ENCODE measurements at places on chromosomes 11 and 22.

GRCh38 chr11:26958702-26959049 lies 35.2 kb upstream of the FIBIN start:
- DNase-seq, result no peak

DNA sequence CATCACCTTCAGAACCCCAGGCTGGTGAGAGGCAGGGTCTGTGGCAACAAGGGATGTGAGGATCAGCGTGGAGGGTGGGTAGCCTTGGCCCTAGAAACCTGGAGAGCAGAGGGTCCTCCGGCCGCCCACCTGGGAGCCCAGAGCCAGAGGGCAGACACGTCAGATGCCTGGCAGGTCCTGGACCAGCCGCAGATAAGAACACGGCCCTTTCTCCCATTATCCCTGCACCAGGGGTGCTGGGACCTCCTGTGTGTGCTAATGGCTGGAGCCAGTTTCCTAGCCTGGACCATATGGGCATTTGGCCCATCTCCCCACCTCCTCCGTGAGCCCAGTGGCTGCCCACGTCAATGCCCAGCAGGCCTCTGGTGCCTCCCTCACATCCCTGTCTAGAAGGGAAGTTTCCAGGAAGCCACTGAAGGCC lies 88.4 kb downstream of the MORC2 start:
- DNase-seq, result no peak

DNA sequence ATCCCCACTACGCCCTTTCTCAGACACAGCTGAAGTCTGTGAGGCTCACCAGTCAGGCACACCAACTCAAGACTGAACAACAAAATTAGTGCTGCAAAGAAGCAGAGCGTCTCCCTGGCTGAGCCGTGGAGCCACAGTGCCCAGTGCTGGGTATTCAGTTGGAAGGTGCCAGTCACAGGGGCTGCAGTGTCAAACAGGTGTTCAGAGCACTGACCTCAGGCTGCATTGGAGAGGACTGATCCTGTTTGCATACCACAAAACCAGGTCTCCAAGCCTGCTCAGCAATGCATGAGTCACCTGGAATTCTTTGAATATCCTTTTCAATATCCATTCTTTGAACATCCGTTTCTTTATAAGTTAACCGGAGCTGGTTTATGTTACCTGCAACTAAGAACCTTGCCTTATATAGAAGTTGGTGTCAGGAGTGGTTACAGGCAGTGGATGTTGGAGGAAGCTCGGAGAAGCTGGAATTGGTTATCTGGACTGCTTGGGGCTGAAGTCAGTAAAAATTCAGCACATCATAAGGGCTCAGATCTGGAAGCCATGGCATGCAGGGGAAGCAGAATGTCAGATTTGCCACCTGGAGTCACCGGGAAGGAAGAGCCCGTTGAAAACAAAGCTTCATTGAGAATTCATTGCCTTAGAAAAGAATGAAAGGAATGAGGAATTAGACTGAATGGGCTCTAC lies 30.3 kb downstream of the PDGFB start:
- DNase-seq, result no peak

- DNase-seq, result no peak
Observed at GRCh38 chr11:91776655-91777054, 448.0 kb upstream of the FAT3 start.

GRCh38 chr22:41725510-41726110 lies 26.3 kb downstream of the MEI1 start:
- DNase-seq, result no peak

DNA sequence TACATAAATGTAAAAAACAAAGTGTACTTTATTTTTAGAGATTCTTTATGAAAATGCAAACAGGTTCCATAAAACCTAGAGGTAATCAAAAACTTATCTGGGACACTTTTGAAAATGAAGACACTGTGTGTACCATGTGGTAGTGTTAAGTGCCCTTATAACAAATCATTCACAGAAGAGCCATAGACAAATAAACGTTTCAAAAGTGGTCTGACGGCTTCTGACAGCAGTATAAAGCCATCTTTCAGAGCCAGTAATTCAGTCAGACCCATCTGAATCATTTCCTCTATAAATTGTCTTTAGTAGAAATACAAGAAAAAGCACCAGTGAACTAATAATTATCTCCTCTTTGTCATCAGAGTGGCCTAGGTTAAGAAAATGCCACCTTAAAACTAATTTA lies 100.0 kb downstream of the PAX6 start:
- DNase-seq, result no peak

- no peak for DNase-seq
Observed at GRCh38 chr11:85483861-85484260, 143.3 kb downstream of the DLG2 start.

DNA sequence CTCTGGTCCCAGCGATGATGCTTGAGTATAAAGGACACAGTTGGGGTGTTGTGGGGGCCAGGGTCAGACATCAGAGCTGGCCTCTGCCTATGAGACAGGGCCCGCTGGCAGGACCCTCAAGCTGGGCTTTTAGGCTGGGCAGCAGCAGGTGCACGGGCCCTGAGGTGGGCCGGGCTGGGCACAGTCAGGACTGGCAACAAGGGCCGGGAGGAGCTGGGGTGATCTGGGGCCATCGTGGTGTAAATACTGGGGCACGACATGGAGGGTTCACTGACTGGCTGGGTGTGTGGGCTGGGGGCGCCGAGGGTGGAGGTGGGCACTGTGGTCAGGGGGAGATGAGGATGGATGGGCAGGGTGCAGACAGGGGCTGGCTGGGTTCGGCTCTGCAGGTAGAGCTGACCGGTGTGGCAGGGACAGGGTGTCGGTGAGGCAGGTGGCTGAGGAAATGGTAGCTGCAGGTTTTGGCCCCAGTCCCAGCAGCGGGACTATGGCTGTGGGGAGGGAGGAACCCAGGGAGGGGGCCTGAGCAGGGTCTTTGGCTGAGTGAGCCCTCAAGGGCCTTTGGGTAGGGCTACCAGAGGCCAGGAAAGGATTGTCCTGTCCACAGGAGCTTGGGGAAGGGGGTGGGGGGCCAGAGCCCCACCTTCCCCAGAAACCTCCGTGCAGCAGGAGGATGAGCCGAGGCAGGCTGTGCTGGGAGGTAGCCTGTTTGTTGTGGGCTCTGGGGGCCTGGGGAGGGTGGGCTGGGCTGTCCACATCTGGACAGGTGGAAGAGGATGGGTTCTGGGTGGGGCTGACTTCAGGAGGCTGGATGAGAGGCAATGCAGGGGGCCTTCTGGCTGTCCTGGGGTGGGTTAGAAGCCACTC lies 81.4 kb downstream of the KCNQ1 start:
- DNase-seq, result no peak

DNA sequence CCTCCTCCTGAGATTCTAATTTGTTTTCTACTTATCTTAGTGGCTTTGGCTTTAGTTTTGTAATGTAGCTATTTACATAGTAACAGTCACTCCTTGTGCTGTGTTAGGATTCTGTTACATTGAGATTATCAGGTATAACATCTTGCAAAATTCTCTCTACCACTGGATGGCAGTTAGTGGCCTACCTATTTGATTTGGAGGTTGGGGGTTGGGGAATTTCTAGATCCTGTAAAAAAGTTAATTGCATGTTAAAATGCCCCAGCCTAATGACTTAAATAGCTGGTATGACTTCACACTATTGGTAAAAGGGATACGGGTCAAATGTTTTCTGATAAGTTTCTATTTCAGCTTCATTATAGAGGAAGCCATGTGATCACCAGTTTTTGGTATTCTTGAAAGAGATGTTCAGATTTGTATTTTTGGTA lies 2.8 kb downstream of the GRK3 start:
- DNase-seq, result no peak

GRCh38 chr22:49366437-49366836 lies 461.2 kb downstream of the BRD1 start:
- DNase-seq, result no peak

DNA sequence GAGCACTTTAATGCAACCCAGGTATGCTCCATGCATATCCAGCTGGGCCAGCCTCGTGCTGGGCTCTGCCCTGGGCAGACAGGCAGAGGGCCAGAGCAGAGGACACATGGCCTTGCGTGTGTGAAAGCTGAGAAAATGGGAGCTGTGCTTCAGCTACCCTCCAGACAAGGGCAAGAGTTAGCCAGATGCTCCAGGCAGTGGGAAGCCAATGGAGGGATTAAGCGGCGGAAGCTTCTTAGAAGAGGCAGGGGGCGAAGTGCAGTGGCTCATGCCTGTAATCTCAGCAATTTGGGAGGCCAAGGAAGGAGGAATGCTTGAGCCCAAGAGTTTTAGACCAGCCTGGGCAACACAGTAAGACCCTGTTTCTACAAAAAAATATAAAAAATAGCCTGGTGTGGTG lies 9.8 kb upstream of the ARHGEF17 start:
- DNase-seq, result no peak

- DNase-seq, result peak; percentile 6
Observed at GRCh38 chr11:2653930-2654739, 45.7 kb downstream of the KCNQ1OT1 start.

DNA sequence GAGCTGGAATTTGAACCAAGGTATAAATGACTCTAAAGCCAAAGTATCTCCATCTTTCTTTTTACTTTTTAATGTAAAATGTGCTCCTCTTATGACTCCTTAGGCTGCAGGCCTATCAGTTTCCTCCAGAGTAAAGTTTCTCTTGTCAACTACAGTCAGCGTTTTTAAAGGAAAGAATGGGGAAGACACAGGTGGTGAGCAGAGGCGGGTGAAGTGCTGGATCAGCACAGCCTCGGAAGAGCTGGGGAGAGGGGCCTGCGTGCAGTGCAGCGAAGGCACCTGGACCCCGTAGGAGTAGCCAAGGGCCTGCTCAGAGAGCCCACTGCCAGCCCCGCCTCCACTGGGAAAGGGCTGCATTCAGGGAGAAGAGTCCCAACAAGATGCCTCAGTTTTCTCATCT lies 48.8 kb upstream of the ALX4 start:
- DNase-seq, result no peak

DNA sequence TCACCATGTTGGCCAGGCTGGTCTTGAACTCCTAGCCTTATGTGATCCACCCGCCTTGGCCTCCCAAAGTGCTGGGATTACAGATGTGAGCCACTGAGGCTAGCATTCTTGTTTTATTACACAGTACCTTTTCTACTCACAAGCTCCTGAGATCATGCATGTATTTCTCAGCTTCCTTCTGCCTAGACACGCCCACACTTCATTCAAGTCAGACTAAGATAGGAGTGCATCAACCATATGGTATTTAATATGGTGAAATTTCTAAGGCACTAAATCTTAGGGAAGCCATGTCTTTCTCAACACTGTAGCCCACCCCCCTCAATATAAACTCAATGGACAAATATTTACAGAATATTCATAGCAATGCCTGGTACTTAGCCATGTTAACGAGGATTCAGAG lies 62.1 kb downstream of the SLC25A17 start:
- DNase-seq, result no peak

GRCh38 chr11:62724171-62724570 lies 3.1 kb downstream of the HNRNPUL2 start:
- DNase-seq, result no peak

- no peak for DNase-seq
Observed at GRCh38 chr22:30186041-30186440, 60.5 kb downstream of the LIF start.

DNA sequence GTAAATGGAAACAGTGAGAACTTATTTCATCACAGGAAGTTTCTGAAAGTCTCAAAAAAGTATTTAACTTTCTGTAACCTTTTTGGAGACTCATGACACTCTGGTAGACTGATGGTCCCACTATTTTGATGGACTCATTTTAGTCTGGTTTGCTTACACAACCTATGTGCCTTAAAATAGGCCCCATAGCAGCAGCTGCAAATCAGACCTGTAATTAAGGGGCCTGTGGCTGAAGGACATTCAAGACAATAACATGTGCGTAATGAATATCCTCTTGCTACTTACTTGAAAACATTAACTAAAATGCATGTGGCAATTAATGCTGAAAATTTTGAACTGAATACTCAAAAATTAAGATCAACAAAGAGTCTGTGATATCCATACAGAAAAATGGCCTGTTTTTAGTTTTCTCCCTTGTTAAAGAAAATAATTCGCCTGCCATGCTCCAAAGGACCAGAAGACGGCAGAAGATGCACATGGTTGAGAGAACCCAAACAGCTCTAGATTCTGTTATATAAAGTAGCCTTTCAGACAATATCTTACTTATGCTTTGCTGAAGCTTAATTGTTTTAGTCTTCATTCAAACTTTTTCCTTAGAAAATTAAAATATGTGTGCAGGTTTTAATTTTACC lies 568.5 kb downstream of the KCNA4 start:
- peak; percentile 26 for DNase-seq

GRCh38 chr22:33606504-33606903 lies 313.8 kb downstream of the LARGE1 start:
- no peak for DNase-seq

DNA sequence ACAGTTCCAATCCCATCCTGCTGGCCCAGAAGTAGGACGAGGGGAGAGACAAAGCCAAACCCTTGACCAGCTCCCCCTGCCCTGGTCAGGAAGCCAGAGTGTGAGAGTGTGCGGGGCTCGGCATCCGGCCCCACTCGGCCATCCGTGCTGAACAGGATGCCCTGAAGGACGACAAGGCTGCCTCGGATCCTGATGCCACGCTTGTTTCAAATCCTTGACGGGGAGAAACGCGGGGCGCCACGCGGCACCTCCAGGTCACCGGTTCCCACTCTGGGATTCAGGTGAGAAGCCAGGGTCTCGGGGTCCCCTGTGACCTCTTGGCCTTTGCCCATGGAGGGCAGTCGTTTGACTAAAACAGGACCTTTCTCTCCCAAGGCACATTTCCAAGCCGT lies 167.8 kb downstream of the BRD1 start:
- no peak for DNase-seq

GRCh38 chr11:27022659-27023251 lies 17.9 kb upstream of the BBOX1 start:
- no peak for DNase-seq

Measured in HEK293T (cell line).